ENCODE measurements at places on chromosomes 12 and 14.
A peak's percentile ranks its signal among the peaks of the same experiment; 100 is the strongest.

DNA sequence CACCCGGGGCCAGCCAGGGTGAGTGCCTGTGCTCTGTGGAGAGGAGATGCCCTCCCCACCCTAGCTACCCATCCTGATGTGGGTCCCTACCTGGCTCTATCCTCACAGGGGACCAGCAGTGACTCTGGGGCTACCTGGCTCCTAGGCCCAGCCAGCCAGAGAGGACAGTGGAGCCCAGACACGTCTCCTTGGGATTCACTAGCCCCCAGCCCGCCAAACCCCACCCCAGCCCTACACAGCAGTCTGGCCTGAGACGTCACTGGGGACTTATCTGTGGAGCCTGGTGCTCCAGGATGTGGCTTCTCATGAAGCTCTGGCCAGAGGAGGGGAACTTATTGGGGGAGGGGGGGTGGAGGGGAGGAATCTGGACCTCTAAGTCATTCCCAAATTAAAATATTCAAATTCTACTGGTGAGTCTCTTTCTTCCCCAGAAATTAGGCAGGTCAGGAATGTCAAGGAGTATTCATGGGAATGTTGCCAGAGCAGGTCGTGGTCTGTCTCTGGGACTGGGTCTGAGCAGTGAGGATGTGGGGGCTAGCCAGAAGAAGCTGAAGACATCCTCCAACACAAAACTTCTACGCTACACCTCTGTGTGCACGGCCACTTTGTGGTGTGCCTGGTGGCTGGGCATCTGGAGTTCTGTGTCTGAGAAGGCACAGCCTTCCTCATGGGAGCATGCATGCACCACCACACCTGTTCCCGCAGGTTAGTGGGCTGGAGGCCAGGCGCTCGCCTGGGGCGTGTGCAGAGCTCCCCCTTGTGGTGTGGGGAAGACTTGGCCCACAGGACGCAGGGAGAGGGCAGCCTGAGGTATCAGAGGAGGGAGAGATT is 2.7 kb downstream of the CMTM5 start:
- peak; percentile 6 for DNase-seq

DNA sequence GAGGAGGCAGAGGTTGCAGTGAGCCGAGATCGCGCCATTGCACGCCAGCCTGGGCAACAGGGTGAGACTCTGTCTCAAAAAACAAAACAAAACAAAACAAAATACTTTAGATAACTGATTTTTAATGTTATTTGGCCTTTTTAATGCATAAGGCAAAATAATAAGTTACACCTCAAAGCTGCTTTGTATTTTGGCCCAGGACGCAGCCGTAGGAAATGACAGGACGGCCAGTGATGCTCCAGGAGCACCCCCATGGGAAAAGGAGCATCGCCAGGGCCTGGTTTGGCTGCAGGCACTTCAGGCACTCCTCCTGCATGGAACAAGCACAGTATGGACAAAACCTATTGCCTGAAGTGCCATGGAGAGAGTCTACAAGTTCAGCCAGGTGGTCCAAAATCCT is 3.5 kb upstream of the NFKBIA start:
- DNase-seq: no peak

DNA sequence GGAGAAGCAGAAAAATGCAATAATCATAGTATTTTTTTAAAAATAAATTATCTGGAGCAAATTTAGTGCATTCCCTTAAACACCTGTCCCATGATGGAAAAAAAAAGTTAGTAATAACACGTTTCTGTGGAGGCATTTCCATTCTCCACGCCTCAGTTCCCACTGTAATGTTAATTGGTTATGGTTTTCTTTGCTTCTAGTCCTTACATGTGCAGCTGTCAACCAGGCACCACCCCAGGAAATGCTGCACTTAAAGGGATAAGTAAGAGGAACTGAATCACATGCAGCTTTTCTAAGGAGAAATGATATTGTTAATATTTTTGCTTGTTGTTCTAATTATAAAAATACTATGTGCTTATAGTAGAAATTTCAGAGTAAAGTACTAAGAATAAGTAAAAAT is 240.3 kb downstream of the ZFP36L1 start:
- DNase-seq: no peak

- no peak for DNase-seq
Observed at GRCh38 chr12:21538061-21538653, 12.1 kb downstream of the SPX start.

DNA sequence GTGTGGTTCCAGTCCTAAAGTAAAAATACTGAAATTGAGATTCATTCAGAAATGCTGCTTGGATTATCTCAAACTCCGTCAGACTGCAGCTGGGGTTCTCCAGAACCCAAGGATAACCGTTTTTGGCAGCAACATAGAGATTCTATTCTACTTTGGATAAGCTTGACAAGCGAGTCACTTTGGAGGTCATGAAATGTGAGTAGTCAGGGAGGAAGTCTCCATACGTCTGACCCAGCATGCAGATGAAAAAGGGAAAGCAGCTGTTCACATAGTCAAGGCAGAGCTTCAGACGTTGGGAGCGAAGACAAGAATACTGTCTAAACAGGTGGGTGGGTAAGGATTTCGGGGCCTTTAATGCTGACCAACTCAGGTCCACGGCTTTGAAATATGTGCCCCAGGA is 14.9 kb upstream of the HSP90B1 start:
- DNase-seq: peak; percentile 7

- no peak for DNase-seq
Observed at GRCh38 chr14:35368583-35369392, 35.8 kb downstream of the NFKBIA start.

- no peak for DNase-seq
Observed at GRCh38 chr12:28242129-28242495, 51.9 kb downstream of the CCDC91 start.

DNA sequence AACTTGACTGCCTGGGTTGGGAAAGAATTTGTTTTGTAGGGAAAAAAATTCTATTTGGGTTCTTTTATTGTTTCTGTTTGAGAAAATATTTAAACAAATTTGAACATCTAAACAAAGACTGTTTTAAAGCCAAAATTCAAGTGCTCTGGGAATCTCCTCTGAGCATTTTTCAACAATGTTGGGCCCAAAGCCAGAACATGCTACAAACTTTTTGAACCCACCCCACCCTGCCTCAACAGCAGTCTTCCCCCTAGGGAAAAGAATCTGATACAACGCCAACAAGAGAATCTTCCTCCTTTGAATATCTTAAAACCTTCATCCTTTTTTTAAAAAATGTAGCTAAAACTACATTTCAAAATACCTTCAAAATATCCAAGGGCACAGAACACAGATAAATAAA is 20.4 kb upstream of the NID2 start:
- no peak for DNase-seq

DNA sequence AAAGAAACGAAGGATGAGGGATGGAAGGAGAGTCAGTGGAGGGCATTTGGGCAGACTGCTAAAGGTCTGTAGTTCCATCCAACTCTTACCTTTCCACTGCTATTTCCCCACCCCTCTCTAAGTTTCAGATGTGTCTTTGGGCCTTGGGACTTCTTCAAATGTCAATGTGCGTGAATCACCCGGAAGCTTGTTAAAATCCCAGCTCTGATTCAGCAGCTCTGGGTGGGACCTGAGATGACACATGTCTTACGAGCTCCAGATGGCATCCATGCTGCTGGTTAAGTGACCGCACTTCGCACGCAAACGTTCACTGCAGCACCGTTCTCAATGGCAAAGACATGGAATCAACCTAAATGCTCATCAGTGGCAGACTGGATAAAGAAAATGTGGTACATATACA is 309.9 kb downstream of the VRK1 start:
- DNase-seq: no peak

DNA sequence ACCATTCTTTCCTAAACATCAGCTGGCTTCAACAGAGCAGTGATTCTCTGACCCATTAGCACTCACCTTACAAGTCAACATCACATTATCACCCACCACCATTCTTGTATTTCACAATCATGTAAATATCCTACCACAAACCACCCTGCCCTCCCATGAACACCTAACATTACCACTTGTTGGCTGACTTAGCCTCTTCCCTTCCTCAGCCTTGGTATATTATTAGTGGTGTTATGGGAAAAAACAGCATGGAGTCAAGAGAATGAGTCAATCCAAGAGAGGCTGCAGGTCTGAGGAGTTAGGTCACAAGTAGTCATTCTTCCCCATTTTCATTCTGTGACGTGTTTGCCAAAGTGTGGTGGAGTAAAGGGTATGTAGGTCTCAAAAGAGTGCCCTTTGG is 22.3 kb upstream of the MGP start:
- DNase-seq: no peak

DNA sequence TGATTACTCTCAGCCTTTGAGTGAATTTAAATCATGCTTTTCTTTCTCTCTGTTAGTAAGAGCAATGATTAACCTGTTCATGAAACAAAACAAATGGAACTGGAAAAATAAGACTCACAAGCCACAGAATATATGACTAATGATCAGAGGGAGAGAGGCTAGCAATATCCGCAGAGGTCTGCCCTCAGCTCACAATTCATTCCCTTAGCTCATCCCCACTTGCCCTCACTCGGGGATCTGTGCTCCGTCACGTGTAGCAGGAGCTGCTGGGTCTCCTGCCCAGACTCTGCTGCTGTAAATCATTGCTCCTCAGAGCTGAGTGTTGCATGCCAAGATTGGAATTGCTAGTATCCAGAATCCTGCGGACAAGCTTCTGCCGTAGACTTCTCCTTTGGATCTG is 53.1 kb upstream of the GNG2 start:
- DNase-seq: no peak

- no peak for DNase-seq
Observed at GRCh38 chr12:31586728-31587127, 4.2 kb downstream of the DENND5B start.

GRCh38 chr12:31867292-31867691 is 91.9 kb upstream of the RESF1 start:
- DNase-seq: no peak

GRCh38 chr12:52231305-52232202 is 1.5 kb upstream of the KRT7 start:
- no peak for DNase-seq

DNA sequence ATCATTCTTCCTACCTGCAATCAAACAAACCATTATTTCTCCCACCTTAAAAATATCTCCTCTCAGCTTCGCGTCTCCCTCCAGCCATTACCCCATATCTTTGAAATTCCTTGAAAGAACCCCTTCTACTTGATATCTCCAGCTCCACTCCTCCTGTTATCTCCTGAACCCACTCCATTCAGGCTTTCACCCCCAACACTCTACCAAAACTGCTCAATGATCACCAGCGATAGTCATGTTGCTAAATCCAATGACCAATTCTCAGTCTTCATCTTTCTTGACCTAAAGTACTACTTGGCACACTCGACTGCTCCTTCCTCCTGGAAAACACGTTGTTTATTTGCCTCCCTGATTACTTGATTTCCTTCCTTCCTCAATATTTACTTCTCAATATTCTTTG is 70.1 kb downstream of the DUSP16 start:
- no peak for DNase-seq

- DNase-seq: no peak
Observed at GRCh38 chr14:76753541-76754198, 7.6 kb upstream of the VASH1 start.

All from SHP77 treated with DMSO at 0.1 percent for 48 hours (cell line).